Stimulated activated CD4-positive, alpha-beta T cell treated with anti-CD3 and anti-CD28 coated beads, Interleukin-2, amount 100 ng/mL, for 24 hours (primary cell): ENCODE measurements at places on chromosomes 7 and 10.
A peak's percentile ranks its signal among the peaks of the same experiment; 100 is the strongest.

- DNase-seq: no peak
Observed at GRCh38 chr10:74923556-74923955, 97.2 kb downstream of the KAT6B start.

- DNase-seq: no peak
Observed at GRCh38 chr10:120260456-120260855, 196.6 kb upstream of the PLPP4 start.

DNA sequence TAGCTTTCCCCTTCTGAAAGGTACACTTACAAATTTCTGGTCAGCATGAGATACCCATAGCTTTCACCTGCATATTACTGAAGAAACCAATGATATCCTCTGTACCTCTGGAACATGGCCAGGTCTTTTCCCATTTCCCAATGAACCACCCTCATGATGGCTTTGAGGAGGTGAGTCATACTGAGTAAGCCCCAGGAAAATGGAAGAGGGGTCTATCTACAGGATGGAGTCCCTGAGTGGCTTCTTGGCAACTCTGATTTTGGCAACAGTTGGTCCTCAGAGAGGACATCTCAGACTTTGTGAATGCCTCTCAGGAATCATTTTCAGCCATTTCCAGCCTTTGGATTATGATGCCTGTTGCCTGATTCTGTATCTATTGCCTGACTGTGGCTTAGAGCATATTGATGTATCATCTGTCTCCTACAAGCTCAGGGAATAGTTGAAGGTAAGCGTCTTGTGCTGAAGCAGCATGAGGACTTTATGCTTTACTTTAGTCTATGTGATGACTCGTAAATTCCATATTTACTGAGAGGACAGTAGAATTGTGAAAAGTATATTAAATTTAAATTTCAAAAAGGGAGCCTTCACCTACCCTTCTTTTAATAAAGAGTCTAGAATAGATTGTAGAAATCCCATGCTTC lies 84.7 kb upstream of the DKK1 start:
- DNase-seq: no peak

GRCh38 chr10:95531058-95531809 lies 29.9 kb downstream of the SORBS1 start:
- no peak for DNase-seq

DNA sequence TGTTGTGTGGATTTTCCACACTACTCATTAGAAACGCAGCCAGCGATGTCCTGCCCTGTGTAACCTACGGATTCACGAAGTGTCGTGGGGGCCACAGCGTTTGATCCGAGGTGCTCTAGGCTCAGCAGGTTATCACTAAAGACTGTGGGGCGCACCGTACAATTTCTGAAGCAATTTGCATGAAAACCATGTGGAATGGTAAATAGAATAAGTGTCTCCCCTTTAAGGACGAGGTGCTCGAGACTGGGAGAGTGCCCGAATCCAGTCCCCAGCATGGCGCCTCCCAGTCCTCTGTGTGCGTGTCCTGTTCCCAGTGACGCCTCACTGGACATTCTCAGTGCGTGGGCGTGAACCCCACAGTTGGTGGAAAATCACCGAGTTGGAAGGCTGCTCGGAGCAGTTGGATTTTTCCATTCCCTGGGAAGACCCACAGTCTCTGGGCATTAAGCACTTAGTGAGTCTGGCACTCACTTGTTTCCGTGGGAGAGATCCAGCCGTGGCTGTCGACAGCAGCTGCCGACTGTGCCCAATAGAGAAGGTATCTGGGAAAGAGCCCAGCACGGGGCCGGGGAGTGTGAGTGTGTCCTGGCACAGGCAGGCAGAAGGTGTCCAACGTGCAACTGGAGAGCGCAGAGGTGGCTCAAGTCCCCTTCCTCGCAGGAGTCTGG lies 37.0 kb downstream of the PFKP start:
- no peak for DNase-seq

- peak; percentile 9 for DNase-seq
Observed at GRCh38 chr10:68208424-68209042, 23.4 kb downstream of the ATOH7 start.

DNA sequence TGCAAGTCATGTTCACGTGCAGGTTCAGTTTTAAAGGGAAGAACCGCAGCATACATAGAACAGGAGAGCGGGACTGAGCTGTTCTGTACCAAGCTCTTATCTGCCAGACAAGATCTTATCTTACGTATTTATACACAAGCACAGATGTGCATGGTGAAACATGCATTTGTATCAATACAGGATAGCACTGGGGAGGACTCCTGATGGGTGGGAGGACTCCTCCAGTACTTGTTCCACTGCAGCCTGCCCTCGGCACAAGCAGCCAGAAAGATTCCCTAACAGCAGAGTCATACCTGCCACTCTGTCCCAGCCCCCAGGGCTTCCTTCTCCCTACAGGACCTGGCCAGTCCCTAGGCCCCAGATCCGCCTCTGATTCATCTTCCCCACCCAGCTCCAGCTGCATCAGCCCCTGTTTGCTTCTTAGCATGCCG lies 13.2 kb upstream of the PRKCQ start:
- DNase-seq: no peak

DNA sequence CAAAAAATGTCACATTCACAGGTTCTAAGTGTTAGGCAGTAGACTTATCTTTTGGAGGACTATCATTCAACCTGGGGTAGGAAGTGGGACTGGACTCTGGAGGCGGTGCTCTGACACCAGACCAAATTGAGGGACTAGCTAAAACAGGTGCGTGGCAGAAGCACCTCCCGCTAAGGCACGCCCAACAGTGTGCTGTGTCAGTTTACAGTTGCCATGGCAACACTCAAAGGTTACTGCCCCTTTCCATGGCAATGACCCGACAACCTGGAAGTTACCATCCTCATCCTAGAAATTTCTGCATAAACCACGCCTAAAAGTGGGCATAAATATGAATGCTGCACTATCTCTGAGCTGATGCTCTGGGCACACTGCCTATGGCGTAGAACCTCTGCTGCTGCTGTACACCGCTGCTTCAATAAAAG lies 14.0 kb upstream of the BLNK start:
- DNase-seq: no peak

GRCh38 chr7:102080019-102080433 lies 206.6 kb upstream of the SH2B2 start:
- no peak for DNase-seq

DNA sequence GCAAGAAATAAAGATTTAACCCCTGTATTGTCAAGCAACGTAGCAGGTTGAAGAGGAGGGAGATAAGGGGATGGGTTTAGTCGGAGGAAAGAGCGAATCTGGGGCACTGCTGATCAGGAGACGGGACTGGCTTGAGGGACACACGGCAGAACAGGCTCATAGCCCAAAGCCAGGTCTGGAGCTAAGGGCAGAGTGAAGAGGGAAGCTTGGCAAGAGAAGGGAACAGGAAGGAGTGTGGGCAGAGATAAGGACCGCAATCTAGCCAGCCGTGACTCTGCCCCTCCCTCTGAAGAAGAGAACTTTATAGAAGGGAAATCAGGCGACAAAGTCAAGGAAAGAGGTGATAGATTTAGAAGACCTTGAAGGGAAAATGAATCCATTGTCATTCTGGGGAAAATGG lies 67.6 kb downstream of the CAV1 start:
- no peak for DNase-seq

GRCh38 chr10:125261491-125262186 lies 101.3 kb upstream of the CTBP2 start:
- DNase-seq: no peak

DNA sequence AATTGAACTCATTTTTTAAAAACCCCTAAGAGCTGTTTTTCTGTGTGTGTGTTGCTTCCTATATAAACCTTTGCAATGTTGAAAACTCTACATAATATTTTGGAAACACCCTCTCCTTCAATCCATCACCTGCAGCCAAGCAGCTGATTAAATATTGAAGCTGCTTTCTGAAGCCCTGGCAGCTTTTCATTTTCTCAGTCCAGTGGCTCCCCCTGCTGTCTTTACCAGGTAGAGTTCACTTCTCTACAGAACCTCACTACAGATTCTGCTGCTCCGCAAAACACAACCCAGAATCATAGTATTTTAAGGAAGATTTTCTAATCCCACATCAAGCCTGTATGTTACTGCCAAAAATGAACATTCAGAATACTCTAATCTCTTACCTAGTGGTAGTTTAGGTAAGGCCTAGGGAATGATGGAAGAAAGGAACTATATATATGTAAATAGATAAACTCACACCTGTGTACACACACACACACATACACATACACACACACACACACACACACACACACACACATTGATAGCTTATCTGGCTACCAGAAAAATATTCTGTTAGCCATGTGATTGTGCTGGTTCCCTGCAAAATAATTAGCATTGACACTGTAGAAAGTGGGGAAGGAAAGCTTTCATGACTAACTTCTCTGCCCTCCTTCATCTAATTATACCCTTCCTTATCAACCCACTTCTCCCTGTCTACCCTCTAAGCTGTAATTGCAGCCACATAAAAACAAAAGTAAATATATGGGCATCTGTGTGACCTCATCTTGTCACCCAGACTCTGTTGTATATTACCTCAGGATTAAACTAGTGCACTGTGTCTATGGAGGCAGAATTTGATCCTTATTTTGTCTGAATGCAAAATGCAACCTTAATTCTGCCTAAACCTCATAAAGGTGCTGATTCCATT lies 229.5 kb upstream of the FZD1 start:
- DNase-seq: no peak

GRCh38 chr7:28130277-28130676 lies 50.3 kb downstream of the JAZF1 start:
- DNase-seq: no peak

GRCh38 chr10:33388785-33389184 lies 54.3 kb upstream of the NRP1 start:
- no peak for DNase-seq

DNA sequence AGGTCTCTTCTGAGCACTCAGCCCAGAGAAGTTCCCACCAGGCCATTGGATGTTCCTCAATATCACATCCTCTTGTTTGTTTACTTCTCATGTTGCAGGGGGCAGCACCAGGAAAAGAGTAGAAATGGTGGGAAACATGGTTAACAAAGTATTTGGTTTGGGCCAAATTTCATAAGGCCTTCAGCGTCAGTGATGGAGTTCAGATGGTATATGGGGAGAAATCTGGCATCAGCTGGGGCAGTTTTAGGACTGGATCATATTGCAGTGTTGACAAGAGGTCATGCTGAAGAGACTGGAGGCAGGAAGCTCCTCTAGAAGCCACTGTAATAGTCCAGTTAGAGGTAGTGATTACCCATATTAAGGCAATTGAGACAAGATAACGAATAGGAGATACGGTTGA lies 200.0 kb downstream of the WDR11 start:
- DNase-seq: no peak
